CD4-positive, alpha-beta T cell treated with Interleukin-15 for 4 hours (primary cell): ENCODE measurements at places on chromosomes 11 and 22.

GRCh38 chr11:127236776-127237175, 236.2 kb upstream of the KIRREL3 start:
- DNase-seq, result no peak

- DNase-seq, result no peak
Measured at GRCh38 chr11:67372321-67372992, 941 bp downstream of the CLCF1 start.

DNA sequence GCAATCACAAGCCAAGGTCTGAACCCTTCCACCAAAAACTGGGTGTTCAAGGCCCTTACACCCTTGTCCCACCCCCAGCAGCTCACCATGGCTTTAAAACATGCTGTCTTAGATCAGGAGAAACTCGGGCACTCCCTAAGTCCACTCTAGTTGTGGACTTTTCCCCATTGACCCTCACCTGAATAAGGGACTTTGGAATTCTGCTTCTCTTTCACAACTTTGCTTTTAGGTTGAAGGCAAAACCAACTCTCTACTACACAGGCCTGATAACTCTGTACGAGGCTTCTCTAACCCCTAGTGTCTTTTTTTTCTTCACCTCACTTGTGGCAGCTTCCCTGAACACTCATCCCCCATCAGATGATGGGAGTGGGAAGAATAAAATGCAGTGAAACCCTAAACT, 15.0 kb downstream of the HTR3A start:
- no peak for DNase-seq

- DNase-seq, result no peak
Measured at GRCh38 chr22:44261861-44262595, 50.7 kb downstream of the SHISAL1 start.

GRCh38 chr11:104343578-104343977, 179.6 kb upstream of the PDGFD start:
- DNase-seq, result no peak

DNA sequence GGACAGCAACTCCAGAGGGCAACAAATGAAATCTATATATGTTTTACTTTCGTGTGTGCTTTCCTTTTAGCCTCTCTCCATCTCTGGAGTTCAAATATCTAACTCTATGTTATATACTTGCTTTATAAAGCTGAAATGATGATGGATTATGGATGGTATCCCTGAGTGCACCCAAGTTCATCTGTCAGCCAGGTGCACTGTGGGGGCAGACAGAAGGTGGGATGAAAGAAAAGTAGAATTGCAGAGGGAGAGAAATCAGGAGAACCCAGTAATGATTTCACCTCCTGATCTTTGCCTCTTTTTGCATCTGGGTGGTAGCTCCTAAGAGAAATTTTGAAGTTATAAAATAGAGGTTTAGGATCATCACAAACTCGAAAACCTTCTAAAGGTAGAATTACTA, 2.4 kb downstream of the MUC15 start:
- no peak for DNase-seq

DNA sequence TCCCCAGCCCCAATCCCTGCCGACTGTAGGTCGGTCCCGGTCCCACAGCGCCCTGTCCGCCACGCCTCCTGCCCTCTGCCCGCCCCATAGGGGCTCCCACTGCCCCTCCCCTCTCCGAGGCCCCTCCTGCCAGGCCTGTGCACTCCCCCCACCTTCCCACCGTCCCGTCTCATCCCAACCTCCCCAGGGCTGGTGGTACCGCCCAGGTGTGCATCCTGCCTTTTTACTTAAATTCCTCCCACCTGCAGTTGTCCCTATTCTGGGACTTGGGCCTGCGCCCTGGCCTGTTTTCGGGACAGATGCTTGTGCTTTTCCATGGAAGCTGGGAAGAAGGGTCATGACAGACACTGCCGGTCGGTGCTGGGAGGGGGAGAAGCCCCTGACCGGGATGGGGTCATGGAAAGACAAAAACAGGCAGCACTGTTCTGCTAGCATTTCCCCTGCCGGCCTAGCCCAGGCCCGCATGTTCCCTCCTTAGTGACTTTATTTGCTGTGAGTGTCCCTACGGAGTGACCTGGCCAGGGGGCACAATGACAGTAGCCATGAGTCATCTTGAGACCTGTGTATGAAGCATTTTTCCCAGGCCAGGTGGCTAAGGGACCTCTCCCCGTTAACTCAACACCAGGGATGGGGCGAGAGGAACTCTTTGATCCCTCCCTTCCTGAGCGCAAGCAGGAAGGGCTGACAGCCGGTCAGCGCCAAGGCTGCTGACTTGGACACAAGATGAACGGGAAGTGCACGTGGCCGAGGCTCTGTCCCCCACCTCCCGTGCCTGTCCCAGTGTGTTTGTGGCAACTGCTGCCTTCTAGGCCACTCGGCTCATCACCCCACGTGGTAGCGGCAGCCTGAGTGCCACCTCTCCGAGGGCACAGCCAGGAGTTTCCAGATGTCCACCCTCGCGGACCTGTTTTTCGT, 7.1 kb downstream of the TBX1 start:
- DNase-seq, result no peak
